GM12865 (cell line): ENCODE measurements at places on chromosomes 1 and 21.
A peak's percentile ranks its signal among the peaks of the same experiment; 100 is the strongest.

- peak; percentile 24 for DNase-seq
Measured at GRCh38 chr21:31623664-31624063, 35.8 kb upstream of the SOD1 start.

DNA sequence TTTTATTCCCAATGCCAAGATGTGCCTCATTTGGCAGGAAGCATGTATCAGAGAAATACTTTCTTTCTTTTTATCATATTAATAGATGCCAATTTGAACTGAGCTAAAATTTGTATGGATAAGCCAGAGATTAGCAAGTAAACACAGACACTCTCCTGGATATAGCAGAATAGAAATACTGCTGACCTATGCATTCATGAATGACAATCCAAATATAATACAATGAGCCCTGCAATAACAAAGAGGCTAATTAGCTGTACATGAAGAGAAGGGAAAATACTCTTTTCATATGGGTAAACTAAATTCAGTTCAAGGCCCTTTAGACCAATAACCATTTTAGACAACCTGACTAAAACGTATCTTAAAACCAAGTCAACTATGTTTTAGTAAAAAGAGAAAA lies 388.1 kb upstream of the NR5A2 start:
- DNase-seq = no peak

DNA sequence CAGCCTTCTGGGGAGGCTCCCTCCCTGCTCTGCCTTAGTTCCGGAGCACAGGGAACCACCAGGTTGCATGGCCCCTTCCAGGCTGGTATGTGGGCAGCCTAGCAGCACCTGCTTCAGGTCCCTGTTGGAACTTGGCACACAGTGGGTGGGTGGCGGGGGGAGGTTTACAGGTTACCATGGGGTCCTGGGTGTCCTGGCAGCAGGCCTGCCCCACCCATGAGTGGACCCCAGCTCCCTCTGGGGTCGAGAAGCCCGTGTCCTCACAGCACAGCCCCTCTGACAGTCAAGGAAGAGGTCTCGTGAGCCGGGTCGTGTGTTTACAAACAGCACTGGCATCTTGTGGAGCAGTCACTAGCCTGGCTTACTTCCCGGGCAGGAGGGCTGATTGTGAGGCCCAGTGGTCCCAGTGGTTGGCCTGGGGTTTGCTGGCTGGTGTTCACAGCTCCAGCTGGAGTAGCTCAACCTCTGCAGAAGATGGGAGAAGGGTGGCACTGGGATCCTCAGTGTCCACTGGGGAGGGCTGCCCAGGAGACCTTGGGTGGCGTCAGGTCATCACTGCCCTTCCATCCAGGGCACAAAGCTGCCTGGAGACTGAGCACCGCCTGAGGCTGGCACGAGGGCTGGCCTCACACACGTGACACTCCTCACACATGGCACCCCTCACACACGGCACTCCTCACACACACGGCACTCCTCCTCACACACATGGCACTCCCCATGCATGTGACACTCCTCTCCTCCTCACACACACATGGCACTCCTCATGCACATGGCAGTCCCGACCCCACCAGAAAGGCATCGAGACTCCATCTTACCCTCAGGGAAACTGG lies 100.9 kb downstream of the RIPK4 start:
- DNase-seq = no peak

DNA sequence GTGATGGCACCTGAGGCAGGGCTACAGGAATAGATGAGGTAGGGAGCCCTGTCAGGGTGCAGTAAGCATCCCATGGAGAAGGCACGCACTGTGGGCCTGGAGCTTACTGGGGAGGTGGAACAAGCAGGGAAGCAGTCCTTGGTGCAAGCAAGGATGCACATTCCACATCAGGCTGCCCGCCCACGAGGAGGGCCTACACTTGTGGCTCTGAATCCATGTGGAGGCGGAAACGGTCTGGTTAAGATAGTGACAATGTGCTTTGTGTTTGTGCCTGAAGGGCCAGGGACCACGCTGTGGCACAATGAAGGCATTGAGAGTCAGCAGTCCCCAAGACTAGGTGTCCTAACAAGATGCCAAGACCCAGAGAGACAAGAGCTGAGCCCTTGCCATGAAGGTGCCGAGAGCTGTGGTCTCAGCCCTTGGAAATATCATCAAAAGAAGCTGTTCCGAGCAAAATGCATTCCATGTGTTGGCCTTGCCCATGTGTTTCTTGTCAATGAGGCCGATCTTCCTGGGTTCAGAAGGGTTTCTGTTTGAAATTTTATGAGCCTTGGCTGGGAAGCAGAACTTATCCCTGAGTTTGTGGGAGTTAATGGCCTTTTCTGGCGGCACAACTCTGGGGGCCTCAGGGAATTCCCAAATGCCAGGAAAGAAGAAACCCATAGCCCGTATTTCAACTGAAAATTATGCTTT lies 111.9 kb downstream of the NGF start:
- DNase-seq = no peak

DNA sequence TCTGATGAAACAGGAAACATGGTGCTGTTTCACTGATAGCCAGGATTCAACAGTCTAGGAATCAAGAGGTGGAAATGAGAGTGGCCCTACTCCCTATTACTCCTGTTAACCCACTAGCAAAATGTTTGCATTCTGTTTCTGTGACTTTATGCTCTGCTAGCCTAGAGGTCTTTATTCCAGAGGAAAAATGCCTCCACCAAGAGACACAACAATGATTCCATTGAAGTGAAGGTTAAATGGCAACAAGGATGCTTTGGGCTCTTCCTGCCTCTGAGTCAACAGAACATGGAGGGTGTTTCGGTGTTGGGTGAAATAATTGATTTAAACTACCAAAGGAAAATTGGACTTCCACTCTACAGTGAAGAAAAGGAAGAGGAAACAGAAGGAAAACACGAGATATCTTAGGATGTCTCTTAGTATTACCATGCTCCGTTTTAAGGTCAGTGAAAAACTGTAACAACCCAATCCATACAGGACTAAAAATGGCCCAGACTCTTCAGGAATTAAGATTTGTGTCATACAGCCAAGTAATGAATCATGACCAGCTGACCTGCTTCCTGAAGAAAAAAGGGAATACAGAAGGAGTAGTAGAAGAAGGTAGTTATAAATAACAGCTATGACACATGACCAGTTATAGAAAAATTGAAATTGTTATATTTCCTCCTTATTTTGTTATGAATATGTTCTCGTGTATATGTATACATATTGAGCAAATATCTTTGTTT lies 1237.8 kb downstream of the NCAM2 start:
- no peak for DNase-seq

DNA sequence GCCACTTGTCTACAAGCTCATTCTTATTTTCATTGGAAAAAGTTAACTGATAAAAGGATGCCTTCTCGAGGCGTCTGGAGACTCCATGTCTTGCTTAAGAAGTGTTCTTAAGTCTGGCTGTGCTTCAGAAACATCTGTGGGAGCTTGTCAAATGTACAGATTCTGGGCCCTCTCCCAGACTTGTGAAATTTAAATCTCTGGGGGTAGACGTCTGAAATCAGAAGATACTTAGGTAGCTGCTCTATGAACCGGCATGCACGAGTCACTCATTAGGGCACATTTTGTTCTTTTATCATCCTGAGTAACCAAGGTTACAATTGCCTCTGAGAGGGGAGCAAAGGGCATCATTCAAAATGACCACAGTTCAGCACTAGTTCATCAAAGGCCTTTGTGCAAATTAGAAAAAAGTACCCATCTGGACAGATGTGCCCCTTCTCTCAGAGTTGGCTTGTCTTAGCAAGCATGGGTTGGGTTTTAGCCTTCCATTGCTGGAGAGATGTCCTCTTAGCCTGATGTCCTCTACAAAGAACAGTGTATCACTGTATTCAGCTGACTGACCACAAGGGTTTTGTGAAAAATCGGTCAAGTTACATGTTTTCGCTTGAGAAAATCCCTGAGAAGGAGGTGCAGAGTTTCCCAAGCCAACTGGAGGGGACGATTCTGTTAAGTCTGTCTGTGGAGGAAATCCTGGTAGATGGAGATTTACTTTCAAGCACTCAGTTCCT lies 156.9 kb downstream of the ASTN1 start:
- no peak for DNase-seq

DNA sequence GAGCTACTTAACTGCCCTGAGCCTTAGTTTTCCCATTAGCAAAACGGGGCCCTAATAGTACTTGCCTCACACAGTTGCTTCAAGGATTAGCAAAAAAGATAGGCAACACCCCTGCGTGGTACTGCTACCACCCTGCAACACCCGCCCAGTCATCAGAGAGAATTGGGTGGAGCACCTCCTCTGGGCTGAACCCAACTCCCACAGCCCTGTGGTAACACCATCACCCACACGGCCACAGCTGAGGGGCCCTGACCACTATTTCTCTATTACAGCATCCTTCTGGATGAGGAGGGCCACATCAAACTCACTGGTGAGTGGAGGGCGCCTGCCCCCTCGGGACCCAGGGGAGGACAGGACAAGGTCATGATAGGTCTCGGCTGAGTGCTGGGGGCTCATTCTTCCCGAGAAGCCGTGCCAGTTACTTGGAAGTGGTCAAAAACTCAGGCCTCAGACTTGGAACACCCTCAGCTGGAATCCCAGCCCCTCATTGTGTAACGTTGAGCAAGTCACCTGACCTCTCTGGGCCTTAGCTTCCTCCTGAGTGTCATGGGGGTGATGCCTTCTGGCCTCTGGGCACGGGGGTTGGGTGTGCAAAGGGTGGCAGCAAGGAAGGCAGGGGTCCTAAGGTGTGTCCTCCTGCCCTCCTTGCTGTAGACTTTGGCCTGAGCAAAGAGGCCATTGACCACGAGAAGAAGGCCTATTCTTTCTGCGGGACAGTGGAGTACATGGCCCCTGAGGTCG lies 24.6 kb downstream of the RPS6KA1 start:
- DNase-seq = no peak
